Activated CD4-positive, alpha-beta T cell treated with anti-CD3 and anti-CD28 coated beads, Interleukin-2, amount 50 U/mL, for 48 hours (primary cell): ENCODE measurements at places on chromosomes 1 and 21.

DNA sequence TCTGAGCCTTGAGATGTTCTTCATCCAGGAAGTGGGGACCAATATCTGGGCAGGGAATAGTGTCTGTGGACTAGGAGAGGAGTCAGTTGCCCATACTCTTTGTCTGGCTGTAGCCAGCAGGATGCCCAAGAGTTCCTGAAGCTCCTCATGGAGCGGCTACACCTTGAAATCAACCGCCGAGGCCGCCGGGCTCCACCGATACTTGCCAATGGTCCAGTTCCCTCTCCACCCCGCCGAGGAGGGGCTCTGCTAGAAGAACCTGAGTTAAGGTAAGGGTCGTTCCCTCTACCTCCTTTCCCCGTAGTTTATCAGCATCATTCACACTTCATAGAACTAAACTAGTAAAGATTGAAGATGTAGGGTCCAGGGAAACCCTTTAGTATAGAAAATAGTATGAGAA, 3.4 kb upstream of the PPOX start:
- no peak for DNase-seq

DNA sequence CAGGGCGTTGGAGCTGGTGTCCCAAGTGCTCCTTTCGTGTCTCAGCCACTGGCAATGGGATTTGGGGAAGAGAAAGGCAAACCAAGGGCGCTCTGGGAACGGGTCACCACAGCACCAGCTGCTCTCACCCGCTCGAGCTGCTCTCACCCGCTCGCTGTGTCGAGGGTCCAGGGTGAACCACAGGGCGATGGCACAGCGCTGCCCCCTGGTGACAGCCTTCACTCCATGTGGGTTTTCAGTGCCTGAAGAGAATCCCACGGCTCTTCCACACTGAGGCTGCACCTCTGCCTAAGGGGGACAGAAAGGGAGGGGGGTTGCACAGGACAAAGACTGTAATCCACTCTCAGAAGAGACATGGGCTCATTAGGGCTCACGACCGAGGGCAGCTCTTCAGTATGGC, 7.1 kb upstream of the CLDN19 start:
- DNase-seq: peak; percentile 49

- peak; percentile 75 for DNase-seq
Observed at GRCh38 chr1:45512641-45513054, 9.0 kb downstream of the PRDX1 start.

DNA sequence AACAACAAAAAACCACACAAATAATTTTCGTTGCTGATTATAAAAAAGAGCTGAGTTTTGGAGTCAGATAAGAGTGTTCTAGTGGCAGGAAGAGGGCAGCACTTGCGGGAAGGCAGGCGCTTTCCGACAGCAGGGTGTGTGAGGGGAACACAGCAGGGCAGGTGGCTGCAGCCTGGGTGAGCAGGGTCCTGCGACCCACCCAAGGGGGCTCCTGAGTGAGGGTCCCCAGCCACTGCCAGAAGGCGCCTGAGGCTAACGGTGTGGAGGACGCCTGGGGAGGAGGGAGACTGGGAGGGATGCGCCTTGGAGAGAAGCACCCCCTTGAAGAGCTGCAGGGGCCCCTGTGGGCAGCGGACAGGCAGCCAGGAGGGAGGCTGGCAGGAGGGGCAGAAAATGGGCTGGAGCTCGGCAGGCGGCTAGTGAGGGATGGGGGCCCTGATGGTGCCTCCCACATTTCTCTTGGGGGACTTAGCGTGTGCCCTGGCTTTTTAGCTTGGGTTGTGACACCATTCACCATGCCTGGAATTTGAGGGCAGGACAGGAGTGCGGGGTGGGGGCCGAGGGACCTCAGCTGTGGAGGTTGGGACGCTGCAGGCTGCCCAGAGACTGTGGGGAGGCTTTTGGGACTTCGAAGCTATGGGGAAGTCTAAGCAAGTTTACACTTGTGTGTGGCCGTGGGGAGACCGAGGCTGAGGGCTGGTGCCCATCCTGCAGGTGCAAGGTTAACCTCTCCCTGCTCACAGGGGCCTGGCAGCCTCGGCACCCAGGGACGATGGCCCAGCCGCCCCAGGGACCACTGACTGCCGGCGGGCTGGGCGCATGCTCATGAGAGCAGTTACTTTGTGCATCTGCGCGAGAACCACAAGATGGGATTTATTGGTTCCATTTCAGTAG, 111.4 kb downstream of the SIK1 start:
- no peak for DNase-seq
